K562 (cell line): ENCODE measurements at places on chromosomes 3 and 15. TPM values are rescaled to one million over a fixed set of nuclear protein-coding genes. Genes with fewer than 3 reads are reported as not detected.

- peak; percentile 83 for DNase-seq
Observed at GRCh38 chr3:43773273-43774094, 82.7 kb downstream of the ABHD5 start.

DNA sequence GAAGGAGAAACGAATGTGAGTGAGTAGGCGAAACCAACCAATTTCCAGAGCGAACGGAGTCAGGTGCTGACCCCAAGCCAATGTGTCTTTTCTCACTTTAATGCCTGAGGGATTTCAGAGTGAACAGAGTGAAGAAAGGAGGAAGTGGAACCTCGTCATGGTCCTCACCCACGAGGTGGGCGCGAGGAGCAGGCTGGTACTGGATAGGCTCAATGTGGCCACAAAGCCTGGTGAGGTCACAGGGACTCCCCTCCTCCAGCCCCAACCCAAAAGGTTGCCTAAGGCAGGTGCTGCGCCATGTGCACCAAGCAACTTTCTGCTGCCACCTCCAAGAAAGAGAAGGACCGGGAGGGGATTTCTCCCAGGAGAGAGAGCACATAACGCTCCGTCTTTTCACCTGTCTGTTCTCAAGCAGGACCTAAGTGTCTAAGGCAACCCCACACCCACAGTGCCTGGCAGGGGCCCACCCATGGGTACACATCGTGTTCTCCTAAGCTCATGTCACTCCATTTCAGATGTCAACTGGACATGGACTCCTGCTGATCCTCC lies 3.8 kb downstream of the NRROS start:
- no peak for DNase-seq

GRCh38 chr15:68674975-68675374 lies 96.2 kb downstream of the CORO2B start:
- no peak for DNase-seq

- DNase-seq, result no peak
Observed at GRCh38 chr3:179872842-179873241, 163.9 kb downstream of the PEX5L start.

GRCh38 chr3:139559541-139559940 lies 20.0 kb upstream of the RBP1 start:
- DNase-seq, result no peak

DNA sequence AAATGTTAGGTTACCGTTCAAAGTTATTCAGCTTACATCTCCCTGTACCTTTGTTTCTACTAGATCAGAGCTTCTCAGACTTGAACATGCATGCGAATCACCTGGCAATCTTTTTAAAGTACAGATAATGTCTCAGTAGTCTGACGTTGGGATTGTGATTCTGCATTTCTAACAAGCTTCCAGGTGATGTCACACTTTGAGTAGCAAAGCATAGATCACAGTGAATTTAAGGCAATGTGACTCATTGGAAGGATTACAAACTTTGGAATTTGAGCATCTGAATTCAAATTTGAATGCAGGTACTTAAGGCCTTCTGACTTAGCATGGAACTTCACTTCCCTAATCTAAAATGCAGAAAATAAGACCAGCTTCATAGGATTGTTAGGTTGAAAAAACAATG lies 10.8 kb upstream of the ZMAT3 start:
- DNase-seq, result no peak

- DNase-seq, result no peak
Observed at GRCh38 chr3:48215876-48216275, 7.4 kb upstream of the CAMP start.

- peak; percentile 25 for DNase-seq
Observed at GRCh38 chr15:90716317-90716975, 700 bp upstream of the BLM start.

The FAM3D gene
- total RNA-seq, result 0.49 TPM in 1 of 2 replicates, not detected in the other

The DUOXA2 gene
- not detected in 2 replicates for total RNA-seq

The FGF7 gene
- total RNA-seq, result not detected in 2 replicates

The ZNF770 gene
- 45.5 and 52.1 TPM in 2 replicates for total RNA-seq

The WDR49 gene
- not detected in 2 replicates for total RNA-seq

The ARID3B gene
- total RNA-seq, result 14.8 and 15.0 TPM in 2 replicates

The C3orf85 gene
- not detected in 2 replicates for total RNA-seq

The GOLGA8H gene
- not detected in 2 replicates for total RNA-seq
